ENCODE measurements at places on chromosomes 7 and 10.

- no peak for DNase-seq
Observed at GRCh38 chr10:51620131-51620530, 79.3 kb downstream of the CSTF2T start.

DNA sequence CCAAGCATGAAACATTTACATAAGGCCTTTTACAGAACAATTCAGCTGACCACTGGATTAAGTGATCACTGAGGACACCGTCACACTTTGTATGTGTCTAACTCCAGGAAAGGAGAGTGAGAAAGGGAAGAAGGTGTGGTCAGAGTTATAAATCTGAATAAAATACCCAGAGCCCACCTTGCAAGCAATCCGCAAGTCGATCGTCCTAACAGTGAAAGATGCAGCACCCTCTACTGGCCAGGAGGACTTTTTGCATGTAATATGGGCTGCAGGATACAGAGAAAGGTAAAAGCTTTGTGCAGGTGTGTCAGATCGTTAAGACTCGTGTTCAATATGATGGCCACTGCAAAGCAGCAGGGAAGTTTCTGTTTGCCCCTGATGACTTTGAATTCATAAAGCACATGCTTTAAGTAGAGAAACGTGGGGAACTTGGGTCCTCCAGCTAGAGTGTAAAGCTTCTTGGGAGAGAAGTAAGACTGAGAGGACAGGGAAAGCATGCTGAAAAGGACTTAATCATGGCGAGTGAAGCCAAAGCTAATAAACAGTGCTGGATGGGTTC, 68.5 kb upstream of the BMPER start:
- DNase-seq = no peak

GRCh38 chr10:86182150-86182549, 184.4 kb downstream of the GRID1 start:
- DNase-seq = no peak

- peak; percentile 41 for DNase-seq
Observed at GRCh38 chr10:80493522-80494051, 39.5 kb downstream of the TSPAN14 start.

DNA sequence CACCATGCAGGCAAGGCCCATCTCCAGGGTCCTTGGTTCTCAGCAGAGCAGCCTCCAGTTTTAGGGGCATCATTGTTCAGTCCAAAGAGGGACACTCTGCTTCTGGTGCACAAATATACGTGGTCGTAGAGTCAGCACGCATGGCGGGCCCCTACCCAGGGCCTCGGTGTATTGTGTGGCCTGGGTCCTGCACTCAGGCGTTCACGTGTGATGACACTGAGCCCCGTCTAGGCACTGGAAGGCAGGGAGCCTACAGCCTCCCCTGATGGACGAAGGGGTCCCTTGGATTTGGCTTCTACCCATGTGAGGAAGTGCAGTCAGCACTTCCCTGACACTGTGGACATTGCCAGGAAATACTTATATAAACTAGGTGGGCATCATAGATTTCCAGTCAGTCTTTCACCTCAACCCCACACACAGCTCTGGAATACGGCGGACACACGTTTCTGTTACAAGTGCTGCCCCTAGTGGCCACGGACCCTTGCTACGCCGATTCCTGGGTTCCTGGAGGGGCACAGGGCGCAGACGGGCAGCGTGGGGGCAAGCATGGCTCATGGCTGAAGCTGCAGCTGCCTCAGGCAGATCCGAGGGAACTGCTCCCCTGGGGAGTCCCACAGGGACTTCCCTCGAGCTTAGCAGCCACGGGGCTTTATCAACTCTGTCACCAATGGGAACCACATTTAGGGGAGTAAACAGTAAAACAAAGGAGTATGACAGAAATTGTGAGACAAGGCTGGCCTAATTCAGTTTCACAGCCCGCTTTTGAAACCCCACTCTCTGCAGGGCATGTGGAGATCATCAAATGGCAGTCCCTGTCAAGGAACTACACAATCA, 25.4 kb downstream of the AIFM2 start:
- DNase-seq = no peak

Measured in GM04504 (cell line).